ENCODE measurements at places on chromosomes 12 and 14.

DNA sequence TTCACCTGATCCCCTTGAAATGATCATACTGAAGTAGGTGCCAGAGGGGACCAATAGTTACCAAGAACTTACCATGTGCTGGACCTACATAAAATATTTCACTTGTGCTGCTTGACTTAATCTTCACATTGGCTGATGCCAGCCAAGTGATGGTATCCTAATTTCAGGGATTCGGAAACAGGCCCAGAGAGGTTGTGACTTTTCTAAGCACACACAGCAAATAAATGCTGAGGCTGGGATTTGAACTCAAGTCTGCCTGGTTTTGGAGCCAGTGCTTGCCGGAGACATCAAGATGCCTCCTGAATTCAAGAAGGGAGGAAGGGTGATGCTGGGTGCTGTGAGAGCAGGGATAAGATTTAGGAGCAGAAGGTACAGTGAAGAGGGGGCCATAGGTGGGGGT lies 173.5 kb upstream of the LHX5 start:
- DNase-seq: no peak

GRCh38 chr12:99121546-99121945 lies 476.5 kb downstream of the APAF1 start:
- peak; percentile 84 for DNase-seq

DNA sequence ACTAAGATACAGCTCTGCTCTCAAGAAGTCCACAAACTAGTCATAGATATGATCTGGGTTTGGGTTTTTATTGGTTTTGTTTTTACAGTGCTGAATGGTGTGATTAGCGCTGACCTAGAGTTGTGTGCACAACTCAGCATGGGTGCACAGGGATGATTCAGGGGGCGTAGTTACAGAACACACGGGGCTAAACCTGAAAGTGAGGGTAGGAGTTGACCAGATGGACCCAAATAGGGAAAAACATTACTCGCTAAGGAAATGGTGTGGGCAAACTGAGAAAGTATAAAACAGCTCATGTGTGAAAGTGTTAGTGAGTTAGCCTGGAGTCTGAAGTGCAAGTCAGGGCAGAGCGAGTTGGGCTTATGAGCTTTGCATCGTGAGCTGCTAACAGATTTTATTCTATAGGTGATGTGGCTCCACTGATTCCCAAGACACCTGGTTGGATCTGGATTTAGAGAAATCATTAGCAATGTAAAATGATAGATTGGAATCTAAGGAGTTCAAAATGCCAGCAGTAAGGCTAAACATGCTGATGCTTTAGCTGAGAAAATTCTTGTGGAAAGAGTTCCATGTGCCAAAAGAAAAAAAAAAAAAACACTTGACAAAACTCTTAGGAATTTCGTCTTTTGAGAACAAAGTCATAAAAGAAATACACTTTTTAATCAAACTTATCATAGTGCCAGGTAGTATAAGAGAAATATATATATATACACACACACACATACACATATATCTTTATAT lies 134.9 kb downstream of the SLC5A8 start:
- DNase-seq: no peak

- DNase-seq: no peak
Measured at GRCh38 chr14:54606178-54606577, 39.2 kb downstream of the SAMD4A start.

DNA sequence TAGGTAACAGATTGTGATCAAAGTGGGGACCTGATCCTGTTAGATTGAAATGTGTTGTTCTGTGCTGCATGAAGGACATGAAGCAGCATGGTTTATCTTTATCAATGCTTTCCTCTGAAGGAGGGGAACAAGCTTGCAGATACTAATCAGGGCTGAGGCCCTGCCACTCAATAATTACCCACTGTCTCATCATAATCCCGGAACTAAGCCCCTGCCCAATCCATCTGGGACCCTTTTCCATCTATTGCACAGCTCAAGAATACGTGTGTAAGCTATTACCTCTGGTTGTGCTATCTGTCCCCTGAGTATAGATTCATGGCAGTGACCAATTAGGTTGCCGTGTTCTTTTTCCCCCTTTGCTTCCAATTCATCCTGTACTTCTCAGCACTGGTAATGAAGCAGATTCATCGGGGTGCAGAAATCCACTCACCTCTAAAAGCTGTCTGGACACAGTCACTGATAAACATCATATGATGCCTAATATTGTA lies 67.8 kb downstream of the OTX2 start:
- DNase-seq: no peak

DNA sequence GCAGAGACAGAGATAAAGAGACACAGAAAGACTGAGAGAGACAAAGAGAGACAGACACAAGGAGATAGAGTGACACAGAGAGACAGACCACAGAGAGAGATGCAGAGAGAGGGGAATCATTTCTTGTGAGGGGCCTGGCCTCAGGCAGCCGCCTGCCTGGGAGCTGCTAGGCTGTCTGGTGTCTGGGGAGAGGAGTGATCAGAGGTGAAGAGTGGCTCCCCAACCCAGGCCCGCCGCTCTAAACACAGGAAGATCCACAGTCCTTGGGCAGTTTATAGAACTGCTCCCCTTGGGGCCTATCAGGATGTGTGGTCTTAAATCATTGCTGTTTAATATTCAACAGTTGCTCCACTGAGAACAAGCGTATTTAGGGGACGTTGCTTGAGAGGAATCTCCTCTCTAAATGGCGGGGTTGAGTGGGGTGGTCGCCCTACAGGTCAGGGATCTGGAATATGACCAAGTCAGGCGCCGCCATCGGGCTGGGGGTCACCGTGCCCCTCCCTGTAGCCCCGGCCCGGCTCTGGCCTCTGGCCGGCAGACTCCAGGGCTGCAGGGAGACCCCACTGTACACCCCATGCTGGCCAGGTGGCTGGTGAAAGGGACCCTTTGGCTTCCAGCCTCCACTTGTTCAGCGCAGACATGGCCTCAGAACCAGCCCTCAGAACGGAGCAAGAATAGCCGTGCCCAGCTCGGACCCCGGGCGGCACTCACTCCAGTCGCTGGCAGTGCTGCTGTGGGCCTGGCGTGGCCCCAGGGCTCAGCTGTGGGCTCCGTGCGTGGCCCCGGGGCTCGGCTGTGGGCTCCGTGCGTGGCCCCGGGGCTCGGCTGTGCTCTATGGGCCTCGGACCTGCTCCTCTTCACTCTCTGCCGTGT lies 89.4 kb downstream of the GALNT9 start:
- no peak for DNase-seq

- DNase-seq: no peak
Measured at GRCh38 chr12:45418520-45418919, 202.6 kb downstream of the ANO6 start.

DNA sequence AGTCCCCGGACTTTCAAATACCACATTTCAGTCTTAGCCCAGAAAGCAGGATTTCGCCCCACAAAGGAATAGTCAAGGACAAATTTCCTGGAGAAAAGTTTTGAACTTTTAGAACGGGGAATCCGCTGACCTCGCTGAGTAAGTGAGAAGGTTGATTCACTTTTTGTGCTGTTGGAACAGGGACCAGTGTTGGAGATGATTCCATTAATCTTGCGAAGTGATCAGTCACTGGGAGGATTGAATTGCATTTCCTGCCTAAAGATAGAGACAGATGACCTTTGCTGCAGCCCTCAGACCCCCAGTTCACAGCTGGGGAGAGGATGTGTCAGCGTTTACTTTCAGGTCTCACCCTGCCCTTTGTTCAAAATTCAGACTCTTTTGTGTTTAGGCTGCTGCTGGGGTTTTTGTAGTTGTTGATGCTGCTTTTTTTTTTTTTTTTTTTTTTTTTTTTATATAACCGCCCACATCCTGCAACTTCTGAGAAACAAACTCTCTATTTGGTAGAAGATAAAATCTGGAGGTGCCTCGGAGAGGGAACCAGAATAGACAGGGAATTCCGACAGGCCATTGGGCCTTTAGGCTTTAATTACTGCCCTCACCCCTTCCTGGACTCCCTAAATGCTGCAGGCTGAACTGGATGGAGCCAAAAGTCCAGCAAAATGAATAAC lies 9.8 kb upstream of the KDM2B start:
- DNase-seq: no peak

GRCh38 chr14:78764645-78765044 lies 594.5 kb downstream of the NRXN3 start:
- DNase-seq: no peak

DNA sequence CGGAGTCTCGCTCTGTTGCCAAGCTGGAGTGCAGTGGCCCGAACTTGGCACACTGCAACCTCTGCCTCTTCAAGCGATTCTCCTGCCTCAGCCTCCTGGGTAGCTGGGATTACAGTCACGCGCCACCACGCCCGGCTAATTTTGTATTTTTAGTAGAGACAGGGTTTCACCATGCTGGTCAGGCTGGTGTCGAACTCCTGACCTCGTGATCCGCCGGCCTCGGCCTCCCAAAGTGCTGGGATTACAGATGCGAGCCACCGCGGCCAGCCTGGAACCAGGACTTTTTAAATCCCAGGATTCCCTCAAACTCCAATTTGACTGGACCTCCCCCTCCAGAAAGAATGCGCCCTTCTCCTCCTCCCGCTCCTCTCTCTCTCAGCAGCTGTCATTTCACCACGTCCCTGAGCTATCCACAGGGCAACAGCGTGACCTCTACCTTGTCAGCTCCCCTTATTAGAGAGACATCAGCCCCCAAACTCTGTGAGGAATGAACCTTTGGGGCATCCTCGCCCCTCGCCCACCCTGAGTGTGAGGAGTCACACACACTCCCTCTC lies 2.0 kb downstream of the ESYT1 start:
- no peak for DNase-seq

DNA sequence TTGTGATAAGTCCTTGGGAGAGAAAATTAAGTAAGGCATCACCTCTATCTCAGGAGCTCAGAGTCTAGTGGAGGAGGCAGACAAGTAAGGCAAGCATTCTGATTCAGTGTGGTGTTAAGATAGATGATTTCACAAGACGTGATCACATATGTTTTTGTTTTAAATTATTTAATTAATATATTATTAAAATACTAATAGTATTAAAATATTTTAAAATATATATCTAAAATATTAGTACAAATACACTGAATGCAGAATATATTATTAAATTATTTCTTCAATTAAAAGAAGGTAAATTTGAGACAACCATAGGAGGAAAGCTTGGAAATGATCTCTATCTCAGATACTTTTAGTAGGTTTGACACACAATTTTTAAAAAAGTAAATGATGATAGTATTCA lies 51.5 kb upstream of the ANO4 start:
- DNase-seq: no peak

- no peak for DNase-seq
Measured at GRCh38 chr12:69000540-69001243, 67.7 kb upstream of the CPM start.

- no peak for DNase-seq
Measured at GRCh38 chr14:39218171-39218769, 15.4 kb upstream of the MIA2 start.

DNA sequence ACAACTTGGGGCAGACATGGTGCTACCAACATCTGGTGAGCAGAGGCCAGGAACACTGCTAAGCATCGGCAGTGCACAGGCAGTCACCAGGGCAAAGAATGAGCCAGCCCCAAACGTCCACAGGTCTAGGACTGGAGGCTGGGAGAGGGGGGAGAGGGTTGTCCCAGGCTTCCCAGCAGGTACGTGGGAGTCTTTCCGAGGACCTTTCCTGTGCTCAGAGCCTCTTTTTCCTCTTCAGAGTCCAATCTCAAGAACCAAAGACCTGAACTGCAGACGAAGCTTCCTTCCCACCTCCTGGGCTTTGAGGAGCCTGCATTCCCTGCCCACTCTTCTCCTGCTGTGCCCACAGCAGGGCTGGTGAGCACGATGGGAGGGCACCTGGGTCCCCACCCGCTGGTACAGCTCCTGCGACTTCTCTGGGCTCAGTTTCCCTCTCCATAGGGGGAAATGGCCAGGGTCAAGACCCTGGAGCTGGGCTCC lies 48.7 kb downstream of the DLK1 start:
- DNase-seq: no peak

GRCh38 chr12:63276537-63277365 lies 125.8 kb upstream of the AVPR1A start:
- DNase-seq: peak; percentile 73

DNA sequence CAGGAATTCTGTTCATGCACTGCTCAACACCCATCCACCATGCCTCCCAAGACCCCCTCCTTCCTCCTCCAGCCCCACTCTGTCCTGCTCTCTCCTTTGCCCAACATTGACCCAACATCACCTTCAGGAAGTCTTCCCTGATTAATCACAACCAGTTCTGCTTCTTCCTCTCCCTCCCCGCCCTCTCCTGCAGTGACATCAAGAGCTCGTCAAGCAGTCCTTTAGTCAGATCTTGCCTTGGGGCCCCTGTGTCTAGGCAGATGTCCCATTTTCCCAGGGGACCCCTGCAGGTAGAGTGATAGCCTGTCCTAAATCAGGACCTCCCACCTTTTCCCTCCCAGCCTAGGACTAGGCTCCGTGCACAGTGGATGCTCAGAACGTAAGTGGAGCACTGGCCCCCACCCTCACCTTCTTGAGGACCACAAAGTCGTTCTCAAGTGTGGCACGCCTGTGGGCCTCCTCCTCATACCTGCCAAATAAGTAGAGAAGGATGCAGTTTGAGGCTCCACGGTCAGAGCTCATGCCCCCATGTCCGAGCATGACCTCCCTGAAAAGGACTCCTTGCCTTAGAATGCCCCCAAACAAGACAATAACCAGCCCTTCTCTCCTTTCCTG lies 2.3 kb downstream of the KRT78 start:
- DNase-seq: no peak

DNA sequence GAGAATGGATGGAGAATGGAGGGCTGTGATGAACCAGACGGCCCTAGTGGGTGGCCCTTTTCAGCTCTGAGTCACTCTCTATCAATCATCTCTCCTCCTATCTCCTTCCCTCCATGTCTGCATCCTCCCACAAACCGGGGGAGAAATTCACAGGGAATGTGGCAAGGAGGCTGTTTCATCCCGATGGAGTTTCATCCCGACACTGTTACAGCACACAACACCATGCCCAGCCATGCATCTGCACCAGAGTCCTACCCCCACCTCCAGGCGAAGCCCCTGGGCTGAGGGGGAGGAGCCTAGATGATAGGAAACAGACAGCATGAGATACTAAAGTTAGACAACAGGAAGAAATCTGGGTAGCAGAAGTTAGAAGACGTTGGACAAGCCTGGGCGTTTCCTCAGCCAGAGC lies 20.8 kb downstream of the SLC8B1 start:
- DNase-seq: no peak

- DNase-seq: no peak
Measured at GRCh38 chr12:902581-902980, 46.9 kb downstream of the RAD52 start.

- peak; percentile 32 for DNase-seq
Measured at GRCh38 chr12:59282999-59283398, 312.8 kb upstream of the SLC16A7 start.

- DNase-seq: no peak
Measured at GRCh38 chr14:30252783-30253674, 305.9 kb upstream of the G2E3 start.

DNA sequence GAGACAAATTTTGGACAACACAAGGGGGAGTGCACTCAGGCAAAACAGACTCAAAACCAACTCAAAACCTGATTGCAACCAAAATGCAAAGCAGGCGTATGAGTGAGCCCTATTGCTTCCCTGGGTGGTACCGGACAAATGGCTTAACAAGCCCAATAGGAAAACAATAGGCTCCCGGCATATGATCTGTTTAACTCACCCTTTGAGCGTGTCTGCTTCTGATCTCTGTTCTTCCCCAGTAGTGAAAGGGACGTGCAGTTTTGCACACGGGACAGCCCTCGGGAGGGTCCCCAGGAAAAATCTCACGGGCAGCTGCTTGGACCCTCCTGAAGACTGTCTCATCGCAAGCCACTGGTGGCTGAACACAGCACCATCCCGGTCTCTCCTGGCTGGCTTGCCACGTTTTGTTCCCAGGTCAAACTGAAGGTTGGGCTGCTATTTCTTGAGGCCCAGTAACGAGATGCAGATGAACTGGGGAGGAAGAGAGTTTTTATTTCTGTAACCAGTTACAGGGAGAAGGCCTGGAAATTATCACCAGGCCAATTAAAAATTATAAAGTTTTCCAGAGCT lies 9.9 kb downstream of the SOAT2 start:
- no peak for DNase-seq

- no peak for DNase-seq
Measured at GRCh38 chr12:79939728-79940310, 4.9 kb upstream of the PPP1R12A start.

All from NCI-H345 (cell line).